ENCODE measurements at places on chromosomes 7 and 10.

DNA sequence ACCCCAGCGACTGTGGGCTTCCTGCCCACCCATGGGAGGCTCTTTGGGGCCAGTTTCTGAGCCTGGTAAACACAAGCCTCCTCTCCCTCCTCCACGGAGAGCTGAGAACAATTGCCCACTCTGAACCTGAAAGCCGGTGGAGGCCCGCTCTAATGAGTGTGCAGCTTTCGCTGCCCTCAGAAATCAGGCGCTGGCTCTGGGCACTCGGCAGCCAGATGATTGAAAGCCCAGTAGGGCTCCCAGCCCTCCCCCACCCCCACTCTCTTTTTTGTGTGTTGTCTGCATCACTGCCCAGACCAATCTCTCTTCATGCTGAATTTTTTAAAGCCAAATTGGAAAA is 438.9 kb downstream of the RPS24 start:
- DNase-seq: no peak

DNA sequence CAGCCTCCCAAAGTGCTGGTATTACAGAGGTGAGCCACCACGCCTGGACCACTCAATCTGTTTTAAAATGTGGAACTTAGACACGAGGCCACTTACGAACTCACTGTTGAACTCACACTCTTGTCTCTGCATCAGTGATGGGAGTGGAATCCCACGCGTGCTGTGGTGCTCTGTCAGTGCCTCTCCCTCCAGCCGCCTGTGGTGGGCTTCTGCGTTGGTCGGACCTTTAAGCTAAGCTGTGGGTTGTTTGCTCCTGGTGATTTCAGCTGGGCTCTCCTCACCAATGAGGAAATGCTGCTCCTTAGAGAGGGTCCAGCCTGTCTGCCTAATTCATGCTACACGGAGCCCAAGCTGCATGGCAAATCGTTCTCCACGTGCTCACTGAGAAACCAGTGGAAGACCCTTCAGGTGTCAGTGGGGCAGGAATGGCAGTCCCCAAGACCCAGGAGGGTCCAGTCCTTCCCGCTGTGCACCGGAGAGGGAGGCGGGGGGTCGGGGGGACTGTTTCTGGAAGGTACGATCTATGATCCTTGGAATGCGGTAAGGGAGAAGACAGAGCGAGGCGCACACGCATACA is 17.9 kb upstream of the PRKAR1B start:
- DNase-seq: no peak

DNA sequence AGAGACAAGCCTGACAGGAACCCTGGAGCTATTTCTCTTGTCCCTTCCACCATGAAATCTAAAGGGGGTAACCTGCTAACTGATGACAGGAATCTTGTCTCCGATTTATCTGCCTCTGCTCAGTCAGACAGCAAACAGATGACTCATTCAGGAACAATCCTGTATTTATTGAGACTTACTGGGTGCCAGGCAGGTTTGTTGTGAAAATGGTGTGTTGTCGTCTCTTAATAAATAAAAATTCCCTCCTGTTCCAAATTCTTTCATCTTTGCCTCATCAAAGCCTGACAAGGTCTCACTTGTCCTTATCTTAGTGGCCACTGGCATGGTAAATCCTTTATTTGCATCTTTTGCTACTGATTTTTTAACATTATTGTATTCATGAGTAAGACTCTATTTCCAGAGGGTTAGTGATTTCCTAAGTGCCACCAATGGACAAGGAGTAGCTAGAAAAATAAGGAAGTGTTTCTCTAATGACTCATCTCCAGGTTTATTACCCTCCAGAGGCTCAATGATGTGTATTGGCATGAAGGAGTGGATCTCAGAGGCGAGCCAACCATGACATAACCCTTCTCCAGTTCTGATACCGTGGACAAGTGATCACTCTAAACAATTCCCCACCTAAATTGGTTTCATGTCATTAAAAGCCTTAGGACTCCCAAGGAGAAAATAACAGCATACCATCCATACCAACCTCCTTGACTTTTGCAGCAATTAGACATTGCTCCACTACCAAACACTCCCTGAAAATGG is 724.0 kb downstream of the GRID1 start:
- no peak for DNase-seq

- no peak for DNase-seq
These were observed 559 bp downstream of the KCNMA1 start for GRCh38 chr10:77636967-77637531.

DNA sequence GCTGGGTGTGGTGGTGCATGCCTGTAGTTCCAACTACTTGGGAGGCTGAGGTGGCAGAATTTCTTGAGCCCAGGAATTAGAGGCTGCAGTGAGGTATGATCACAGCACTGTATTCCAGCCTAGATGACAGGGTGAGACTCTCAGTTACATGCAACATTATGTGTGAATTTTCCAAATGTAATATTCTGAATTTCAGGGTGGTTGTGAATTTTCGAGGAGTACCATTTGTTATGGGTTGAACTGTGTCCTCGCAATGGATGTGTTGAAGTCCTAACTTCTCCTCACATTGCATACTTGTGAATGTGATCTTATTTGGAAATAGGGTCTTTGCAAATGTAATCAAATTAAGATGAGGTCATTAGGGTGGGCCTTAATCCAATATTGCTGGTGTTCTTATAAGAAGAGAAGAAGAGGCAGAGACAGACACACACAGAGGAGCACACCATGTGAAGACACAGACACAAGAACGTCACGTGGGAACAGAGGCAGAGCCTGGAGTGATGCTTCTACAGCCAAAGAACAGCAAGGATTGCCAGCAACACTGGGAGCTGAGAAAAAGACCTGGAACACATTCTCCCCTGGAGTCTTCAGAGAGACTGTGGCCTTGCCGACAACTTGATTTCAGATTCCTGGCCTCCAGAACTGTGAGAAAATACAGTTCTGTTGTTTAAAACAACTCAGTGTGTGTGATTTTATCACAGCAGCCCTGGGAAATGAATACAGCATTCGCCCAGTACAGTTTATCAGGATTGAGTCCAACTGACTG is 91.9 kb downstream of the ZNF783 start:
- DNase-seq: no peak

GRCh38 chr7:114007386-114007785 is 88.6 kb upstream of the PPP1R3A start:
- no peak for DNase-seq
